T-helper 2 cell (primary cell): ENCODE measurements at places on chromosomes 2 and 18.

DNA sequence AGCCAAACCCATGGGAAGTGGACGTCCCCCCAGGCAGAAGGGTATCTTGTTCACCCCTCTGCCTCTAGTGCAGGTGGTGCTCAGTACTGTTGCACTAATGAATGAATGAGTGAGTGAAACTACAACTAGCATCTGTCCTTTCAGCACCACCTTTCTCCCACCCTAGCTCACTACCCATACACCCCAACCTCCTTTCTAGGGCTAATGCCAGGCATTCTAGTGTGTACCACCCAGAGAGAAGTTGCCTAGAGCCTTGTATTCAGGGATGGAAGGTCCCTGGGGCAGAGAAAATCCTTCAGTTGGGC is 22.5 kb downstream of the CCT7 start:
- no peak for DNase-seq

- DNase-seq, result no peak
Observed at GRCh38 chr2:36408198-36408703, 52.7 kb downstream of the CRIM1 start.

- no peak for DNase-seq
Observed at GRCh38 chr2:62653582-62654422, 51.7 kb upstream of the EHBP1 start.

DNA sequence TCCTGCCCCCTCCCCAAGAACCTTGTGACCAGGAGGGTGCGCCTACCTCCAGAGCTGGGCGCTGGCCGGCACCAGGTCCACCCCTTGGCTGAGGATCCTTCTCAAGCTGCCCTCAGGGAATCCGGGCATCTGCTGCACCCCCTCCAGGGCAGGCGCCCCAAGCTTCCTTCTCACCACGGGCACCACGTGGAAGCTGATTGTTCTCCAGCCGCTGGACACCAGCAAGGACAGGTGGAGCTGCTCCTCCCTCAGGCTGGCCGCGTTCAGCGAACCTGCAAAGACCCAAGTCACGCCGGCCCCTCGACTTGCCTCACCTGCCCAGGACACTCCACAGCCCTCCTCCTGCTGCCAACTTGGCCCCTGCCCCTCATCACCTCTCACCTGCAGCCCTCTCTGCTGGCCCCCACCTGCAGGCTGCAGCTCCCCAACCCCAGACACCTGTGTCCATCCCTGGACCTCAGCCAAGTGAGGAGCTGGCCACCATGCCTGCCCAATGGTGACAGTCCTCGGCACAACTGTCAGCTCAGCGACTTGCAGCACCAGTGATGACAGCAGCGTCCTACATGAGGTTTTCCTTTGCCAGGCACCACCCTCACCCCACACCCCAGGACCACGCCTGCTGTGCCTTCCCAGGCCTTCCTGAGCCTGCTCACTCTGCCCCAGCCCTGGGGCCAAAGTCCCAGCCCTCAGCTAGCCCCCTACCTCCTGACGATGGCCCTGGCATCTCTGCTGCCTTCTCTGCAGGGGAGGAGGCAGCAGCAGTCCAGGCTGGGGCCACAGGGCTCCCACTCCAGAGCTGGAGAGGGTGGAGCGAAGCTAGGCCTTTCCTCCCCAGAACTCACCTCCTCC is 4.2 kb downstream of the MAB21L4 start:
- no peak for DNase-seq

GRCh38 chr18:57583297-57583835 is 3.1 kb downstream of the FECH start:
- DNase-seq, result no peak

DNA sequence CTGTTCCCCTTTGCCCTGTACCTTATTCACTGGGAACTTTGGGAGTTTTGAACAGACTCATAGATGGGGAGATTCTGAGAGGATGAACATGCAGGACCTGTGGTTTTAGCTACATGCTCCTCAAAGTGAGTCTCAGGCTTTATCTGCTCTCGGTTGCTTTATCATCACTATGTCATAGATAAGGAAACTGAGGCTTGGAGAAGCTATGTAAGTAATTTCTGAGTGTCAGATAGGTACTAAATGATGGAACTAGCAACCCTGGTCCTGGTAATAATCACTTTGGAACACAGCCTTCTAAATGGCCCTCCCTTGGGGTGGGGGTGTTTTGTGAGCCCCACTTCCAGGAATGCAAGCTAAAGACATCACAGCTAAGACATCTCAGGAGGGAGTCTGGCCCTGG is 186.2 kb upstream of the MEX3C start:
- no peak for DNase-seq

- DNase-seq, result no peak
Observed at GRCh38 chr2:69292256-69292655, 94.8 kb downstream of the GFPT1 start.

DNA sequence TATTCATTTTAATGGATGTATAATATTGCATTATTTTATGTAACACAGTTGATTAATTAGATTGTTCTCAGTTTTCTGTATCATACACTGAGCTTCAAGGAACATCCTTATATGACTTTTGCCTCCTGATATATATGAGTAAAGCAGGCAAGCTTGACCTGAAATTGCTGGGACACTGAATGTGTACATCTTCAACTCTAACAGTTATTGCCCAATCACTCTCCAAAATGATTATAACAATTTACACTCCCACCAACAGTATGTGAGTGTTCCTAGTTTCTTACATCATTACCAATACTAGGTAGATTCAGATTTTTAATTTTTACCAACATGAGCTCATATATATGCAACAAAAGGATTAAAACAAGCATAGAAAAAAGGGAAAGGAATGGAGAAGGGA is 379.4 kb downstream of the SETBP1 start:
- DNase-seq, result no peak

- no peak for DNase-seq
Observed at GRCh38 chr2:193818801-193819499, 1624.2 kb upstream of the TMEFF2 start.

DNA sequence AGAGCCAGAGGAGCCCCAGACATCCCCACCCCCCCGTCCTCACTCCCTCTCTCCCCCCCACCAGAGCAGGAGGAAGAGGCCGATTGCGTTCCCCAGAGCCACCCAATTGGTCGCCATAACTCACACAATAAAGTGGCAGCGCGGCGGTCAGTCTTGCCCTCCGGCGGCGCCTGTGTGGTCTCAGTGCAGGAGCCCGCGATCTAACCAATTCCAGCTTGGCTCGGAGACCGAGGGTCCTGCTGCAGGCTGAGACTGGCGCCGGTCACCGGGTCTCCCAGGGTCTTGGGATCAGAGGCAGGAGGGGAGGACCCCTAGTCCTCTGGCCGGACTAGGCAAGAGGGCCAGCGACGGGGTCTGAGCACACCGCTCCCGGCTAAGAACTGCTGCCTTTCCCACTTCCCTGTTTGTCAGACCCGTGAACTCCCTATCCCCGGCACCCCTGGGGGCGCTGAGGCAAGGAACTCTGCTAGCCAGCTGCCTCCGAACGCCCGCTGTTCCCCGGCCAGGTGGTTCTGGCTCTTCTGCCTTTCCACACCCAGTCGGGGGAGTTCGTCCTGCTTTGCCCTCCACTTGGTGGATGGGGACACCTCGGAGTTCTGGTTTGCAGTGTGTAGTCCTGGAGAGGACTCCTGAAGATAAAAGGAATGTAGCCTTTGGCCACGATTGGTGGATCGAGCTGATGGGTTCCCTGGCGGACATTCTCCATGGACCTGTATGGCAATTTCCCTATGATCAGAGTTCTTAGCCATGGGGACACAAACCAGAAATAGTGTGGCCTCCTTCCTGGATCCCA is 1.0 kb upstream of the HOXD12 start:
- no peak for DNase-seq

GRCh38 chr18:8771930-8772329 is 66.6 kb downstream of the MTCL1 start:
- no peak for DNase-seq
